ENCODE measurements at places on chromosomes 11 and 22. TPM values are rescaled to one million over a fixed set of nuclear protein-coding genes. Genes with fewer than 3 reads are reported as not detected.
A peak's percentile ranks its signal among the peaks of the same experiment; 100 is the strongest.

Gene EIF3F
- total RNA-seq, result 166 TPM

Gene LDHAL6A
- not detected for total RNA-seq

Gene RIMBP3B
- total RNA-seq, result not detected

Gene DLG2
- 6.5 TPM for total RNA-seq

Gene DDI1
- total RNA-seq, result not detected

Gene TPBGL
- total RNA-seq, result not detected

Gene CNGA4
- not detected for total RNA-seq

Gene SLC6A5
- total RNA-seq, result not detected

- DNase-seq, result peak; percentile 37
These were observed 25.1 kb upstream of the RELT start for GRCh38 chr11:73350908-73351636.

DNA sequence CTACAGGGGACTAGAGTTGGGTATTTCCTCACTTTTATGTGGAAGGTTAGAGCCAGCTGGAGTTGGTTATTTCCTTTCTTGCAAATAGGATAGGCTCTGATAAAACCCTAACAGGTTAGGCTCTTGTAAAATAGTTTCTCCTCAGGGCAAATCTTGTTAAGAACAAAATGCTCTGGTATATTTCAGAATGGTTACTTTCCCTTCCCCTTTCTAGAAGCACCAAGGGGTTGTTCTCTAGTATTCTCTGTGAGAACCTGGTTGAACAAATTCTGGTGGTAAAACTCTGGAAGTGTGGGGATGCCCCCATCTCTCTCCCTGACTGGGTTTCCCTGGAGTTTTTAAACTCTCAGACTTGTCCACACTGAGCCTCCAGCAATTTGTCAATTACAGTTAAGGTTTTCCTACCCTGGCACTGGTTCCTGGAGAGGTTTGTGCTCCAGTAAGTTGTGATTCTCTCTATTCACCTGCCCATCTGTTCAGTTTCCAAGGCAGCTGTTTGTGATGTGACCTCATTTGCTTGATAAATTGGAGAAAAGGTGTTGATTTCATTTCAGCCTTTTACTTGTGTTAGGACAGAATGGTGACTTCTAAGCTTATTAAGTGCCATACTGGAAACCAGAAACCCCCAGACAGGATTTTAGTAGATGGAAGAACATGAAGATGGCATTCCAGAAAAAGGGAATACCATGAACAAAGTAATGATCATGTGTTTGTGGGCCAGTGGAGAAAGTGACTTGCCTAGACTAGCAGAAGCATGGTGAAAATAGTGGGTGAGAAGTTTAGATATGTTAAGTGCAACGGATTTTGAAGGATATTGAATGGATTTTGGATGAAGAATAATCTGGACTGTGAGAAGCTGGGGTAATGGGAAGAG lies 64.6 kb downstream of the EXT2 start:
- DNase-seq, result no peak

- no peak for DNase-seq
These were observed 128.6 kb upstream of the FGF3 start for GRCh38 chr11:69947793-69948255.

- no peak for DNase-seq
These were observed 331.1 kb upstream of the NARS2 start for GRCh38 chr11:78905756-78906155.

DNA sequence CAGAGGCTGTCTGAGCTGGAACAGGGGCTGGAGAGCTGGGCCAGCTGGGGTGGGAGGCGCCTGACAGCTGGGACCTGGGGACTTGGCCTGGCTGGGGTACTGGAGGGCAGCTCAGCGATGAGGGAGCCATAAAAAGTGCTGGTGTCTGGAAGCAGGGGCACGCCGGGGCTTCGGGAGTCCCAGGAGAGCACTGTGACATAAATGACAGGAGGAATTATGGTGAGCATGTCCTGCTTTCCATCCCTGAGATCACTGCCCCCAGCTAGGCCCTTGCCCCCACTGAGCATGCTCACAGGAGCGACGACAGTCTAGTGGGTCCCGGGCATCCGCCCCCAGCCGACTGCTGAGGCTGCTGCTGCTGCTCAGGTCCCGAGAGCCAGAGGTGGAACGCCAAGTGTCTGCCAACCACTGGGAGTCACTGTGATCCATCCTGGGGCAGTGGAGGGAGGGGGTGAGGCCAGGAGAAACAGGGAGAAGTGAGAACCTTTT lies 6.2 kb downstream of the ROBO4 start:
- DNase-seq, result no peak

DNA sequence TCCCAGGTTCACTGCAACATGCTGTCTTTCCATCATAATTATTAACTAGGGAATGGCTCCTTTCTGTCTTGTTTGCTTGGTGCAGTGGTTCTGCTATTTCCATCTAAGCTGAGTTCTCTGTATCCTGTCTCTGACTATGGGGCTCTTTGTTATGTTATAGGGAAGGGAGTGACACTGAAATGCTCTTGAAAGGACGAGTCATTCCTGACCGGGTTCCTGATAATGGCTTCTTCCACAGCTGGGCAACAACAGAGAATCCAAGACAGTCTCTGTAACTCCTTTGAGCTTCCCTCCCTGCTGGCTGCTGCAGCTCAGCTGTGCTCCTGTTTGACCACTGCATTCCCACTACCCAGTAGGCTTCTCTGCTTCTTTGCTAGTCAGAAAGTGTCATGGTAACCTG lies 24.1 kb downstream of the OR2AT4 start:
- DNase-seq, result no peak

GRCh38 chr11:124577716-124578427 lies 8.1 kb downstream of the OR8A1 start:
- no peak for DNase-seq

GRCh38 chr11:31987118-31988005 lies 103.5 kb upstream of the RCN1 start:
- no peak for DNase-seq

DNA sequence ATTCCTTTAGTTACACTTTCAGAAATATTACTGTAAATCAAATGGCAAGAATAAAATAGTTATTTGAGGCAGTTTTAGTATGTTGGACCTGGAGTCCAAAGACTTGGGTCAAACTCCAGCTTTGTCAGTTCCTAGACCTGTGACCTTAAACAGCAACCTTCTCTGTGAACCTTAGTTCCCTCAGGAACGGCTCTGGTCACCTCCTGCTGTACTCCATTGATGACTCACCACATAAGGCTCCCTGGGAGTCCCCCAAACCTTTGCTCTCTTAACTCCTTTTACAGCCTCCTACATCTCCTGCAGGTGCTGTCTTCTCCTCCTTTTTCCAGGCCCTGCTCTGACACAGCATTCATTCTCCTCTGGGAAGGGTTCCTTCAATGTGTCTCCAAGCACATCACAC lies 29.1 kb downstream of the LIMK2 start:
- DNase-seq, result no peak

DNA sequence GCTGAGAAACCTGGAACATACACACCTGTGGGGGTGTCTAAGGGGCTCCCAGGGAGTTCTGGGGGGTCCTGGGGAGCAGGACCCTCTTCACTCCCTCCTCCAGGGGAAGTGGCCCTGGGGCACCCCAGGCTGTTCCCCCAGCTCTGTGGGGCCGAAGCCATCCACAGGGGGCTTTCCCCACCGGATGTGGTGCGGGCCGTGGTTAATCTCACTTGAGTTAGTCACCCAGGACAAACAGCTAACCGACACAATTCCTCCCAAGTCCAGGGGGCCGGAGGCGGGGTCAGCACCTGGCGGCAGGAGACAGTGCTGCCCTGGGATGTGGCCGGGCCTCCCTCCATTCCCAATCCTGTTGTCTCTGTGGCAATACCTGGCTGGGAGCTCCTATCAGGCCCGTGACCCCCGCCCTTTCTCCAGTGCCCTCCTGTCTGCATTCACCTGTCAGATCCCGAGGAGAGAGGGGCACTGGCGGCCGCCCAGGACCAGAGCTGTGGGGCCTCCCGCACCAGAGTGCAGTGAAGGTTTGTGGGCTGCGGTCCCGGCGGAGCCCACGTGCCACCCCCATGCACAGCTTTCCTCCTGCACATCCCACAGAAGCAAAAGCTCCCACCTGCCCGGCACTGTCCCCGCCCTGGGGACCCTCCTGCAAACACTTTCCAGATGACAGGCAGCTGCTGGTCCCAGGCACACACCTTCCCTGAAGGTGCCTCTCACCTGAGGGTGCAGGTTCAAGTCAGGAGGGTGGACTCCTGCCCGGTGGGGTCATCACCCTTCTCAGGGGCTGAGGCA lies 5.2 kb upstream of the MUC5AC start:
- DNase-seq, result no peak

DNA sequence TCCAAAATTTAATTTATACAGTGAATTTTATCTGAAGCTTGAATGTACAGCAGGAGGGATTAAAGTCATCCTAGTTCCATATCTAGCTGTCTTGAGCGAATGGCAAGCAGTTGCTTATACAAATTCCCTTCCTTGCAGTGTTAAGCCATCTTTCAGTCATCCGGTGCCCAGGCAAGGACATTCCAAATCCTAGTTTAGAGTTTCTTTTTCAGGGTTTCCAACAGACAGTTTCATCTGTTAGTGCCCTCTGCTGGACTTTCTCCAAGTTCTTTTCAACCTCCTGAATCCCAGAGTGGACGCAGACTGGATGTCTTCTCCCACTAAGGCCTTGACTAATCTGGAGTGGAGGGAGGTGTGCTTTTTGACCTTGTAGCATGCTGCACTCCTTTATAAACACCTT lies 45.4 kb downstream of the GRAMD1B start:
- DNase-seq, result no peak

GRCh38 chr11:60485987-60486386 lies 6.6 kb upstream of the MS4A12 start:
- no peak for DNase-seq

Data from tibial nerve (tissue), 4 donors.